ENCODE measurements at places on chromosomes 2 and 18.
A peak's percentile ranks its signal among the peaks of the same experiment; 100 is the strongest.

DNA sequence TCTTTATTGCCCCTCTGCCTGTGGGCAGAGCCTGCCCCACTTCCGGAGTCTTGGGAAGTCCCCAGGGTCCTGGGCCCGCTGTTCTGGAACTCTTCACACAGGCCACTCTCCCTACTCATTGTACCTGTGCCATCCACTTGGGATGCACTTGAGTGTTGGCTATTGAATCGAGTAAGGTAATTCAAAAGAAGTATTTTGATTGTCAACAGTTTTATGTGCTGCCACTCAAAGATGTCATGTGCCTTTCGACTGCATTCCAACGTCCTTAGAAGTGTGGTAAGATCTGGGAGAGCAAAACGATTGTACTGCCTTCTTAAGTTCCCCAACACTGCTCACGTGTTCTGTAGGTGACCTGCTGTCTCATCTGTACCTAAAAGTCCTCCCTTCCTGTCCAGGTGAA lies 77.0 kb upstream of the SMIM21 start:
- no peak for DNase-seq

DNA sequence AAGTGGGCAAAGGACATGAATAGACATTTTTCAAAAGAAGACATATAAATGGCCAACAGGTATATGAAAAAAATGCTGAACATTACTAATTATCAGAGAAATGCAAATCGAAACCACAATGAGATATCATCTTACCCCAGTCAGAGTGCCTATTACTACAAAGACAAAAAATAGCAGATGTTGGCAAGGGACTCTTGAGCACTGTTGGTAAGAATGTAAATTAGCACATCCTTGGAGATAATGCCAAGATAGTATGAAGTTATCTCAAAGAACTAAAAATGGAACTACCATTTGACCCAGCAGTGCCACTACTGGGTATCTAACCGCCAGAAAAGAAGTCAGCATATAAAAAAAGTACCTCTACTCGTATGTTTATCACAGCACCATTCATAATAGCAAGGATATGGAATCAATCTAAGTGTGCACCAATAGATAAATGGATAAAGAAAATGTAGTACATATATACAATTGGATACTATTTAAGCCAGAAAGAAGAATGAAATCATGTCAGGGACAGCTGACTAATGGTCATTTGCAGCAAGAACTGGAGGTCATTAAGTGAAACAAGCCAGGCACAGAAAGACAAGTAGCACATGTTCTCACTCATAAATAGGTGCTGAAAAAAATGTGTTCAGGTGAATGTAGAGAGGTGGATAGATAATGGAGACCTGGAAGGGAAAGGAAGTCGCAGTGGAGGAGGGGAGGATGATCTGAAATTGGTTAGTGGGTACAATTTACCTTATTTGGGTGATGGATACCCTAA lies 141.7 kb upstream of the B3GNT2 start:
- DNase-seq: no peak

- DNase-seq: no peak
Measured at GRCh38 chr2:177285892-177286715, 21.6 kb upstream of the NFE2L2 start.

DNA sequence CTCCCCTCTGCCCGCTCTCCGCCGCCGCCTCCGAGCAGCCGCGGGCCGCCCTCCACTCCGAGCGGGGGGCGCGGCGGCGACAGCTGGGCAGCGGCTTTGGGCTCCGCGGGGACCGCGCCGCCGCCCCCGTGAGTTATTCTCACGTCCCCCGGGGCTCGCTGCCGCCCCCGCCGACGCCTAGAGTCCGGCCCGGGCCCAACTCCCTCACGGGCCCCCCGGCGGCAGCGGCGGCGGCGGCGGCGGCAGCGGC lies 645 bp downstream of the MIB1 start:
- no peak for DNase-seq

- no peak for DNase-seq
Measured at GRCh38 chr2:85213901-85214512, 80.8 kb downstream of the TCF7L1 start.

DNA sequence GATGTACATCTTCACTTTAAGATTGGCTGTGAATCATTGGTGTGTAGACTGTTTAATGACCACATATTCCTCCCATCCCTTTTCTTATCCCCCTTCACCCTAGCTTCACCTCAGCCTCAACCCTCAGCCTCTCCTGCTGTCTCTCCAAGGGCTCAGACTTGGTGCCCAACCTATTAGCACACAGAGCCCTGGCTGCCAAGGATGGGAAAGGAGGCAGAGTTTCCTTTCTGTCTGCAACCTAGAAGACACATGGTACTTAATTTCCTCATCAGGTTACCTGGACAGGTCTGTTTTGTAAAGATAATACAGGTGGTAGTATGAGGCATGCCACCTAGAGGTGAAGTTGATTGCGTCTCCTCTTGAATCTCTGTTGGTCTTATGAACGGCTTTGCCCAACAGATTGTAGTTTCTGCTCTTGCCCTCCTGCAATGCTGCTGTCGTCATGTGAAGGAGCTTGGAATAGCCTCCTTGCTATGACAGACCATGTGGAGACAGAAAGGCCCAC lies 44.5 kb upstream of the RMND5A start:
- no peak for DNase-seq

- DNase-seq: no peak
Measured at GRCh38 chr2:15059870-15060512, 427.5 kb downstream of the LRATD1 start.

GRCh38 chr18:22683196-22683676 lies 249.9 kb upstream of the RBBP8 start:
- peak; percentile 86 for DNase-seq
